ENCODE measurements at places on chromosomes 11 and 22. TPM values are rescaled to one million over a fixed set of nuclear protein-coding genes. Genes with fewer than 3 reads are reported as not detected.

The CD3G gene
- not detected for total RNA-seq

The CHRNA10 gene
- 1.5 TPM for total RNA-seq

The OR6T1 gene
- not detected for total RNA-seq

The MS4A4A gene
- total RNA-seq, result not detected

The SCUBE2 gene
- 0.76 TPM for total RNA-seq

The CDCA5 gene
- 3.7 TPM for total RNA-seq

The LRRN4CL gene
- not detected for total RNA-seq

The ABCC8 gene
- not detected for total RNA-seq

The PARVG gene
- not detected for total RNA-seq

The FJX1 gene
- 64.6 TPM for total RNA-seq

The OR51I1 gene
- not detected for total RNA-seq

The KRTAP5-8 gene
- not detected for total RNA-seq

The SYT13 gene
- 0.05 TPM for total RNA-seq

The CASP5 gene
- not detected for total RNA-seq

The TSPAN18 gene
- total RNA-seq, result 31.8 TPM

Measured in glomerular endothelial cell (primary cell).